Activated naive CD4-positive, alpha-beta T cell treated with Interleukin-2 at 50 U/mL for 16 hours (primary cell): ENCODE measurements at places on chromosomes 16 and 17.

DNA sequence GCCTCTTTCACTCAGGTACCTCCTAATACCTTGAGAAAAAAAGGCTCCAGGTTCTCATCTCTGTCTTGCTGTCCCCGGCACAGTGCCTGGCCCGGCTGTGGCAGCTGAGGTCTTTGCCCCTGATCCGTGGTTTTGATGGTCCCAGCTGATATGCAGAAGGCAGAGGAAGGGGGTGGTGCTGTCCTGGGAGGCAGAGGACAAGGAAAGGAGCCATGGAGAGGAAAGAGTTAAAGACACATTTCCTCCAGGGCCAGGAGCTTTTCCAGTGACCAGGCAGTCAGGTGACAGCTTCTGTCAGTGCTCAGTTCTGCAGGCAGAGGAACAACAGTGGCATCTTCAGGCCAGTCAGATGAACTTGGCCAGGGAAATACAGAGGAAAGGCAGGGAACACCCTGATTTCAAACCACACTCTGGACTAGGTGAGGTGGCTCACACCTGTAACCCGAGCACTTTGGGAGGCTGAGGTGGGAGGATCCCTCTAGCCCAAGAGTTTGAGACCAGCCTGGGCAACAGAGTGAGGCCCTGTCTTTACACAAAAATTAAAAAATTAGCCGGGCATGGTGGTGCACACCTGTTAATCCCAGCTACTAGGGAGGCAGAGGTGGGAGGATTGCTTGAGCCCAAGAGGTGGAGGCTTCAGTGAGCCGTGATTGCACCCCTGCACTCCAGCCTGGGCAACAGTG is 3.3 kb upstream of the COG1 start:
- DNase-seq, result no peak

GRCh38 chr17:10327640-10328039 is 45.2 kb downstream of the MYH13 start:
- peak; percentile 59 for DNase-seq

DNA sequence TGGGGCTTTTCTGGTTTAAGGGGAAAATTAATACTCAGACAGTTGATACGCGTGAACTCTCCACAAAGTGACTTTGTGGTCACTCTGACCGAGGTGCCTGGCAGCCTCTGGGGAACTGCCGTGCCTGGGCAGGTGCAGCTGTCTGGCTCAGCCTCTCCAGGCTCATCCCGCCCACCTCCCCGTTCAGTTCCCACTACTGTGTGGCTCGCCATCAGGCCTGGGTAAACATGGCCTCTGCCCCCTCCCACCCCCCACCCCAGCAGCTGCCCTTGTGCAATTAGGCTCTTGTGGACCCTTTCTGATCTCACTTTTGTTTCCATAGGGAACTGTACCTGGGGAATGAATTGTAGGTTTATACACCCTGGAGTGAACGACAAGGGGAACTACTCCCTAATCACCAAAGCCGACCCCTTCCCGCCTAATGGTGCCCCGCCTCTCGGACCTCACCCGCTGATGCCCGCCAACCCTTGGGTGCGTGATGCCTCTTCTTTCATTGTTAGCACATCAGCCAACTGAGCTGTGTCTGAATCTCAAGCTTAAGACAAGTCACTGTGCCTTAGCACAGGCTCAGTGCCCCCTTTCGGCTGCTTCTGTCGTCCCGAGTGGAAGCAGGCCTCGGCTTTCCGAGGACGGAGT is 27.8 kb downstream of the ZC3H18 start:
- DNase-seq, result no peak

- DNase-seq, result peak; percentile 50
These were observed 1.7 kb downstream of the IL4R start for GRCh38 chr16:27315333-27316037.

GRCh38 chr17:9750524-9750923 is 40.9 kb downstream of the DHRS7C start:
- DNase-seq, result no peak

DNA sequence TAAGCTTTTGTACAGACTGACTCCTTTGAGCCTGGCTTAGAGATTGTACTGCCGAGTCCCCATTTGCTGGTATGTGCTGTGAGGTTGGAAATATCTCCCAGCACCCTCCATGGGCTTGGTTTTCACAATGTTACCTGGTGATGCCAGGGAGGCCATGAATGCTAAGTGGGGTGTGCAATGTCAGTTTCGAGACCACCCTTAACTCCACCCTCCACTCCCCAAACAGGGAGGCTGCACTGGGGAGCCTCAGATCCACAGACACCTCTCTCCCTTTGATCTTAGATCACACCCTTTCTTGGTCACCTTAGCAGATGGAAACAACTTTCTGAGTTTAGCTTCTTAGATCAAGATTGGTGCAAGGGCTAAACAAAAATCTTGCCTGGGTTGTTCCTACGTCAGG is 28.6 kb upstream of the PIK3R6 start:
- no peak for DNase-seq

GRCh38 chr16:84262031-84262430 is 22.2 kb upstream of the KCNG4 start:
- DNase-seq, result no peak

DNA sequence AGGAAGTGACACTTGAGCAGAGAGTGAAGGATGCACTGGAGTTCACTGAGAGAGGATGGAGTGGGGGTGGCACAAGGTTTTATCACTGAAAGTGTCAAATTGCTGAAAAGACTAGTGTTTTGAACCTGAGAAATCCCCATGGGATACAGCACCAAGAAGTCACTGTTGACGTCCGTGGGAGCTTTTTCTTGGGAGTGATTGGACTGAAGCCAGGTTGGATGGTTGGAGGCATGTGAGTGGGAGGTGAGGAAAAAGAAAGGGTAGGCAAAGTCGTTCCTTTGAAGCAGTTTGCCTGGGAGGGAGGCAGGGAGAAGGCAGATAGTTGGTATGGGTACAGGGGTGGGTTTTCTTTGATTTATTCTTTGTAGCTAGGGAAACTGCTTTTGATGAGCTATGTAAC is 39.9 kb upstream of the SDK2 start:
- DNase-seq, result no peak

GRCh38 chr16:82655720-82656490 is 29.1 kb downstream of the CDH13 start:
- no peak for DNase-seq

GRCh38 chr17:41420134-41420533 is 4.3 kb downstream of the KRT37 start:
- DNase-seq, result no peak

GRCh38 chr17:51185763-51186332 is 19.6 kb downstream of the NME2 start:
- DNase-seq, result no peak

DNA sequence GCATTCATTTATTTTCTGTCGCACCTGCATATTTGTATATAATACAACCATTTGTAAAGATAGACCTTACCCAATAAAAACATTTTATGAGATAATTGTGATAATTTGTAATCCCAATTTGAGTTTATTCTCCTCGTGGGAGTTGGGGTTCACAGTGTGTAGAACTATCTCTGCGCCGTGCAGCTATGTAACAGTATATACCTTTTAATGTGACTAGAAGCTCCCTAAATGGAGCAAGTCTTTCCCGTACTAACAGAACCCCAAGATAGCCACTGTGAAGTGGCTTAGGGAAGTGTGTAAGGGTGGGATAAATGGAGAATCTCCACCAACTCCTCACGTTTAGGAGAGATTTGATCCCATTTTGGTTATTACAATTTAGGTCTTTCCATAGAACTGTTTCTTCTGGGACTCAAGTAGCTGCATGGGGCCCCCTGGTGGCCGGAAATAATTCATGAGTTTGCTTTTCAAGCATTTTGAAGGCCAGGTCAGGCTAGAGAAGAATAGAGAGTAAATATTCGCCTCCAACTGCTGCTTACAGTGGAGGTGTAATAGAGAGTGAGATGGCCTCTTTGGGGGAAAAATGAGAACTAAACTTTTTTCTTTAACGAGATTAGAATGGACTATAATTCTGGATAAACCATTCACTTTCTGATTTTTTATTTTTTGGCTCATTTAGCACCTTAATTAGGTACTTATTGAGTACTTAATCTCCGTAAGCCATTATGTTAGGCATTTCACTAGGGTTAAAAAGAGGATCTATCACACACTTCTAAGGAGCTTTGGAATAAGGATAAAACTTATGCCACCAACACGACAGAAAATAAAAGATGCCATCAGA is 4.5 kb downstream of the TMEM100 start:
- DNase-seq, result peak; percentile 65

GRCh38 chr16:49542391-49542891 is 168.8 kb downstream of the C16orf78 start:
- no peak for DNase-seq
